Activated CD4-positive, alpha-beta T cell treated with anti-CD3 and anti-CD28 coated beads for 4 hours (primary cell): ENCODE measurements at places on chromosomes 6 and 20.
A peak's percentile ranks its signal among the peaks of the same experiment; 100 is the strongest.

DNA sequence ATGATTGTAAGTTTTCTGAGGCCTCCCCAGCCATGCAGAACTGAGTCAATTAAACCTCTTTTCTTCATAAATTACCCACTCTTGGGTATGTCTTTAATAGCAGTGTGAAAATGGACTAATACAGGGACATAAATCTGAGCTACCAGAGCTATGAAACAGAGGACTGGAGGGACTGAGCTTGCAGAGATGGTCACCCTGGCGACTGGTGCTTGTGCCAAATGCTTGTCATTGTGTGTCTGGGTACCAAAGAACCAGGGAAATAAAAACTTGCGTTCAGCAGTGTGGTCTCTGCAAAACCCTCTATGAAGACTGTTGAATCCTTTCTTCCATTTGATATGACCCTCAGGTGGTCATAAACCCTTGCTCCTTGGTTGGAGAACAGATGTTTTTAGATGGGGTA, 105.1 kb upstream of the PRL start:
- no peak for DNase-seq

GRCh38 chr6:4078691-4079471, at the start of gene FAM217A:
Gene FAM217A, minus strand, starts transcription at chr6:4079137. Its CDS starts 1,723 bp downstream, at chr6:4077414.
- DNase-seq = no peak

- no peak for DNase-seq
Observed at GRCh38 chr6:34131326-34132290, 14.3 kb downstream of the GRM4 start.

GRCh38 chr6:119241111-119241465, 108.5 kb downstream of the MAN1A1 start:
- DNase-seq = no peak

- DNase-seq = no peak
Observed at GRCh38 chr6:11595903-11596302, 58.4 kb downstream of the TMEM170B start.

GRCh38 chr6:132021552-132022375, 70.6 kb upstream of the CCN2 start:
- no peak for DNase-seq

DNA sequence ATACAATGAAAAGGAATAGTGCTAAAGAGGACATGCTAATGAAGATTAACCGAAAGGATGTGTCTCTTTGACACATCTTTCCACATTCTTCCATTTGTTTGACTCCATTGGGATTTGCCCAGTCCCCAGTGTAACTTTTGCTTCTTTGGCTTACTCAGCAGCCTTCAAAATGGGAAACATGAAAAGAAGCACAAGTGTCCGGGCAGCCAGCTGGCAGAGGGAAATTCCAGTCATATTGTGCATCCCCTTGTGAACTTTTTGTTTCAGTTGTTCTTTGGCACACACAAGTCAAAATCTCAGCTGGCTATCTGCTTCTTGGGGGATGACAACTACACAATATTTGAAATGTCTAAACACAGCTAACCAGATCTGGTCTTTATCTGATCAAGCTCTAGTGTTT, 157.4 kb downstream of the OGFRL1 start:
- DNase-seq = no peak

- DNase-seq = no peak
Observed at GRCh38 chr6:17045581-17046322, 56.1 kb upstream of the STMND1 start.

DNA sequence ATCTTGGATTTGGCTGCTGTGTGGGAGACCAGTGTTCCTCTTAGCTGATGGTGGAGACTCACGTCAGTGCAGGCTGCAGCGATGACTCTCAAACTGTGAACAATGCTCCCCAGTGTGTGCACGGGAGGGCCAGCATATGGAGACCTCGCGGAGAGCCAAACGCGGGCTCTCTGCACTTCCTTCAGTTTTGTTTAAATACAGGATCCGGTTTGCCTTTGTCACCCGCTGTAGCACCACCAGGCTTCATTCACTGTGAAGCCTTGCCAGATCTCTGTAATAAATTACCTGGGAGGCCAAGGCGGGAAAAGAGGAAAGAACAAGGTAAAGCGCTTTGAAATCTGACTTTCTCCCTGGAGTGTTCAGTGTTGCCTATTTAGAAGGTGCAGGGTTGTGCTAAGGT, 30.7 kb upstream of the TMEM14A start:
- DNase-seq = no peak

- no peak for DNase-seq
Observed at GRCh38 chr20:60040471-60041162, 82.4 kb downstream of the CDH26 start.

- no peak for DNase-seq
Observed at GRCh38 chr6:71405416-71405815, 116.8 kb downstream of the OGFRL1 start.

- DNase-seq = no peak
Observed at GRCh38 chr20:59184880-59185447, 21.3 kb downstream of the ZNF831 start.

GRCh38 chr6:131470534-131470933, 102.5 kb upstream of the ARG1 start:
- DNase-seq = no peak

DNA sequence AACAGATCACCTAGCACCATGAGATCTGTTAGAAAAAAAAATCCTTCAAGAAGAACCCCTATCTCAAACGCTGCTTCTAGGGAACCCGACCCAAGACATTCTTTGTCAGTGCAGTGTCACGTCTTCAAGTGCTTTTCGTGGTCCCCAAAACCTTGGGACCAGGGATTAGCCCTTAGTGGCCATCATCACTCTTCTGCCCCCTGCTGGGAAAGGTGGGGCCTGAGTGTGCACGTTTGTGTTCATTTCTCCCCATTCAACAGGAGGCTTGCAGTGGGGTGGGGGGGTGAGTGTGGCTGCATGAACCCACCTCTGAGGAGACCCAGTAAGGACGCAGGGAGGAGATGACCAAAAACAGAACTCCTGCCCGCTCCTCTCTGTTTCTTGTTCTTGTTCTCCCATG, 218.2 kb upstream of the RNF24 start:
- no peak for DNase-seq

- no peak for DNase-seq
Observed at GRCh38 chr6:71404145-71404966, 115.7 kb downstream of the OGFRL1 start.

DNA sequence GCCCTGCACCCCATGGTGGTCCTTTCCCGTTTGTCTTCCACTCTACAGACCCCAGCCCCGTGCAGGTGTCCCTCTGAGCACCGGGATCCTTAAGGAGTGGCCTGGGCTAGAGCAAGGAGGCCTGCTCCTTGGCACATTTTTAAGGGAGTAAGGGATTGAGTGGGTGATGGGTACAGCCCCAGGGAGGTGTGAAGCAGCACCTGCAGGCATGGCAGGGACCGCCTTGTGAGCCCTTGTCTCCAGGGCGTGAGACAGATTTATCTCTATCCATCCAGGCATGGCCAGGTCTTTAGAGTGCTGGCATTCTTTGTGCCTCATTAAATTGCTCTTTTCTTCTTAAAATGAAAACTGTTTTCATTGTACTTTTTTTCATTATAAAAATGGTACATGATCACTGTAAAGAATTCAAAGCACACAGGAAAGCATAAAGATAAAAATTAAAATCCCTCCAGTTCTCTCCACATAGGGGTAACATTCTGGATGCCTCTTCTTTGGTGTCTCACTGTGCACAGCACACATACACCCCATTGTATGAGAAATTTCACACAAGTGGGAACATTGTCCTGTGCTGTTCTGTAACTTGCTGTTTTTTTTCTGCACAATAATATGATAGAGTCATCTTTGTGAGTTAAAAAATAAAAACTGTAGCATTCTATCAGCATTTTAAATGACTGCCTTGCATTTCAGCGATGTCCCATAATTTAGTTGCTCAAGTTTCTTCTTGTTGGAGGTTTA, 31.9 kb upstream of the ZNF831 start:
- DNase-seq = no peak

GRCh38 chr6:154648188-154648887, 84.9 kb upstream of the SCAF8 start:
- DNase-seq = no peak

DNA sequence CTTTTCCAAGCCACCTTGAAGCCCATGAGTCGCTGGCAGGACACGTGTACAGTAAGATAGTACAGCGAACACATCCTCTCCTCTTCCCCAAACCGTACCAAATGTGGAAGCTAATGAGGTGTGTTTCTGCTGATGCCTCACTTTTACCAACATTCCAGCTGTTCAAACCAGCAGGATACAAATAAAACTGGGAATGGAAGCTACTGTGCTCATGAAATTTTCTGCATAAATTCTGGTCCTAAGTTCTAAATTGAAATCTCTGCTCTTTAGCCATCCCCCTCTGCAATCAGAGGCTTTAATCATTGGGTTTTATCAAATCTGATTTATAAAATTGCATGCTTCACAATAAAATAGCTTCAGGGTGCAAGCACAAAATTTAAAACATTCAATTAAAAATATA, 81.9 kb upstream of the RIN2 start:
- no peak for DNase-seq

GRCh38 chr6:73680289-73680918, 15.6 kb upstream of the CD109 start:
- no peak for DNase-seq

DNA sequence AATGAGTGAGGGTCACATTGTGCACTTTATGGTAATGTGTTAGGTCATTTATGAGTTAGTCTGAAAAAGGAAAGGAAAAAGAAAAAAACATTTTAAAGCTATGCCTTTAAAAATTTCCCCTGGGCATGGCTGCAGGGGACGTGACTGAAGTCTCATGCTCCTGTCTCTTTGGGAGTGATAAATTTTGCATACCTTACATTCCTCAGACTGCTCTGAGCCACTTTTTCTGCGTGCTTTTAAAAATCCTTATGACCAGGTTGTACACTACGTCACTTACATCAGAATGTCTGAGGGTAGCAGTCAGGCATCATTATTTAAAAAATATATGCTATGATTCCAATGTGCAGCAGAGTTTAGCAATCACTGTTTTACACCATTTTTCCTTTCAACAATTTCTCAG, 121.2 kb downstream of the RFPL4B start:
- DNase-seq = no peak

DNA sequence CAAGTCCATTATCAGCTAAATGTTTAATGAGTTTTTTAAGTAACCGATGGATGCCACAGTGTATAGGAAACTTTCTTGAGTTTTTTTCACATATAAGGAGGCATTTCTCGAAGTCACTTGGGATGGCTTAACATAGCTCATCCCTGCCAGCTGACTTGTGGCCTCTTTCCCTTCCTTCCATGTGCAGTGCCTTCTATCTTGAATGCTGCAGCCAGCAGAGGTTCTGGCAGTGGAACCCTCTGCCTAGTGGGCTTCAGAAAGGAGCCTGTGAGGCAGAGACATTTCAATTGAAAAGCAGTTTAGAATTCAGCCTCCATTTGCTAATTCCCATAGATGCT, 51.9 kb downstream of the AKAP12 start:
- no peak for DNase-seq

DNA sequence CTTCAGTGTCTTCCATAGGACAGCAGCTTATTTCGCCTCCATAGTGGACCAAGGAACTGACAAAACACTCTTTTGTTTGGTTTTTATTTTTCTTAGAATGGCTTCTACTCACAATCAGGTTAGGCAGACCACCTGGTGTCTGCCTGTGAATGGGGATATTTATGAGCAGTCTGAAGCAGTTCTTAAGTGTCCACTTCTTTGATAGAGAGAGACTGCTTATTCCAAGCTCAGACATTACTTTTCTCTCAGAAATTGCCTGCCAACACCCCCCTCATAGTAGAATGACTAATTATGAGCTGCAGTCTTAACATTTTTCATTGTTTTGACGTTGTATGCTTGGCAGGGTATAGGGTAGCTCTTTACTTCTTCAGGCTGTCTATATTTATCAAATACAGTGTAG, 174.7 kb downstream of the ZFAND3 start:
- no peak for DNase-seq

DNA sequence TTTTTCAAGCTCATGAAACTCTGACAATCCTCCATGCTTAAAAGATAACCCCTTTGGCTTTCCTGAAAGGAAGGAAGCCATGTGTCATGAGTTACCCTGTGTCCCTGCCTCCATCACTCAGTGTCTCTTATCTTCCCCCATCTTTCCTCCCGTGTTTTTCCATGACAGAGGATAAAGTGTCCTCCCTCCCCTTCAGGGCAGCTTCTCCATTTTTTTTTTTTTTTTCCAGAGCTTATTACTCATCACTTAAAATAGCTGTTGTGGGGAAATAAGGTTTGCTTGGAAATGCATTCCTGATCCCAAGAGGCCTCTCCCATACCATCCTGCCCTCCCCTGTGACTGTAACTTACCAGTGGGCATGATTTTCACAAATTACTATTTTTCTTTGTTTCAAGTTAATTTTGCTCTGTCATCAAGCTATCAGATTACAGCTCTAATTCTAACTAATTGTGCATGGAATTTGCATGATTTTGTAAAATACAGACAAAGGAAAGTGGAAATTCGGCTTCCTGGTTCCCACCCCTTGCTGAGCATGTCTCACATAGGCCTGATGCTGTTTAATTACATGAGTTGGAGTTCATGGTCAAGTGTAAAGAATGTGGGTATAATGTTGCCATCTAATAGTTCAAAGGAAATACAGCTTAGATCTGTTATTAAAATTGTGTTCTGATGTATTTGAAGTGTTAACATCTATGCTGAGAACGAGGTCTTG, 614.5 kb upstream of the FLRT3 start:
- DNase-seq = no peak

DNA sequence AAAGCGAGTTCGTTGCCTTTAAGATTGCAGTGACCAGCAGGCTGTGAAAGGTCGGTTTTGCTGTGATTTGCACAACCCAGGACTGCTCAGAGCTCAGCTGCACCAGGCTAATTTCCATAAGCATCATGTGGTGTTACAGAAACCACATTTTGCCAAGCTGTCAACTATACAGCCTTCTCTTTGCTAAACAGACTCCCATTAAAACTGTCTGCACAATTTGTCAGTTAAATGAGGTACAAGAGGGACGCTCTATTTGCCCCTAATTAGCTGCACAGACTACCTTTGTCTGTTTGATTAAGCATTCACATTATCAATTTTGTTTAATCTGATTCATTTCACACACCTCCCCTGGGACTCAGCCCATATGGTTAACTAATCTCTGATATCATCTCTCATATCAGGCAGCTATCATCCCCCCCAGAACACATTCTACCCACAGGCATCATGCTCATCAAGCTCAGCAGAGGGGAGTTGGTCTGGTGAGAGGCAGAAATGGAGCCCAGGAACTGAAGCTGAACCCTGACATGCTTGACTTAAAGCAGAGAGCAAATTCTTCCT, 62.1 kb downstream of the OLIG3 start:
- DNase-seq = no peak

GRCh38 chr6:146546443-146547043, 2.9 kb downstream of the RAB32 start:
- no peak for DNase-seq

GRCh38 chr6:134609716-134610261, 291.9 kb upstream of the SGK1 start:
- DNase-seq = no peak

DNA sequence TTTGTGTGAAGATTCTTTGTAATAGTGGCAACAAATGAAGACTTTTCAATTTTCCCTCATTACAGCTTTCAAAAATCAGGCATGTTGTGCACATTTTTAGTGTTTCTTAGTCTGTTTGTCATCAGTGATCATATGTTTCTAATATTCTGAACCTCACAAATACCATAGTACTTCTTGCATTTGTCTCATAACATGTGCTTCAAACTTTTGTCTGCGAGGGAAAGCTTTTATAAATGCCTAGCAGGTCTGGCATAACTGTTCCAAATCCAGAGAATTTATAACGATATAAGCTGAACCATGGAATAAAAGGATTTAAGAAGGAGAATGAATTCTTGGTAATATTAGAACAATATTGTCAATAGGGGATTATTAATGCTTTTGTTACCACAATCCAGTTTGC, 670.2 kb downstream of the RFPL4B start:
- DNase-seq = no peak

GRCh38 chr20:13819885-13820645, 35.2 kb downstream of the NDUFAF5 start:
- DNase-seq = peak; percentile 3

- no peak for DNase-seq
Observed at GRCh38 chr6:157989541-157990289, 8.1 kb downstream of the SYNJ2 start.
